Activated naive CD8-positive, alpha-beta T cell treated with anti-CD3 and anti-CD28 coated beads, Interleukin-2, amount 50 U/mL, for 24 hours (primary cell): ENCODE measurements at places on chromosomes 3 and 15.

DNA sequence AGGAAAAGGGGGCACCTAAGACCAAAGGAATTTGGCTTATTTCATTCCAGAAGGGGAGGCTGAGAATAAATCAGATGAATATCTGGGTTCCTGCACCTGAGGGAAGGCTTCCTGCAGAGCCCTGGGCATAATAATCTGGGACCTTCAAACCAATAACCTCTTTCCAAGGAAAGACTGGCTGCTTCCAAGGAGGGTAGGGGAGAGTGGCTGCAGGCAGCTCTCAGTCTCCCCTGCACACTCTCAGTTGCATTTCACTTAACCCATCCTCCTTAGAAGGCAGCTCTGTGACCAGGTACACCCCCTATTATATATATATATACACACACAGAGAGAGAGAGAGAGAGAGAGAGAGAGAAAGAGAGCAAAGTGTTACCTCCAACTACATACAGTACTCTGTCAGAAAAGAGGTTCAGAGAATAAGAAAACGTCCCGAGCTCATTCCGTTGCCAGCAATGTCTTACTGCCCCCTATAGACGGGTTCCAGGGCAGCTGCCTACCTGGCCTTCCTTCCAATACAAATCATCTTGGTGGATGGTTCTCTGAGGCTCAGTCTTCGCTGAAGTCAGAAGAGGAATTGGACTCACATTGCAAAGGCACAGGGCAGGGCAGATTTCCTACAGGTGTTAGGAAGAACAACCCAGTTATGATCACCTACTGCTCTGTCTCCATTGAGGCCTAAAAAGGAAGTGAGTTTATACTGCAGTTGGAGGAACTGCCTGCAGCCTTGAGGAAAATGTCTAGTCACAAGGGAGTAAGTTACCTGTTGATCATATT lies 26.1 kb downstream of the CAPN3 start:
- H3K36me3 ChIP-seq, result no peaks in the 10 kb centered on the region
- H3K4me3 ChIP-seq, result no peak overlapping the region
- H3K27ac ChIP-seq, result no peak overlapping the region
- no peaks in the 10 kb centered on the region for H3K27me3 ChIP-seq
- peak; percentile 12 for DNase-seq

DNA sequence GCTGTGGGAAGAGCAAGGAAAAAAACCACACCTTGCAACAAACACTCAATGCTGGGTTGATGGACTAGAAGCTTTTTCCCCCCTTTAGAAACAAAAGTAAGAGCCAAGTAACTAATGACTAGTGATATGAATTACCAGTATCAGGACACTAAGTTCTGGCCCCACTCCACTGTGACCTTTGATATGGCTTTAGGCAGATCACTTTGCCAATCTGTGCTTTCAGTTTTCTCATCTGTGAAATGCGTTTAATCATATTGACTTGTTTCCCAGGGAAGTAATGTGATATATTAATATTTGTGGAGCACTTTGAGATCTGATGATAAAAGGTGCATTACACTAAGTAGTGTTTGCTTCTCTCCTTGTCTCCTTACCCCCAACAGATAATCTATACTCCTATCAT lies 319.3 kb upstream of the SATB1 start:
- no peak for DNase-seq
- H3K4me3 ChIP-seq, result peak overlapping the region; percentile 52
- H3K4me1 ChIP-seq, result peaks cover 89% of the 10 kb centered on the region
- H3K27me3 ChIP-seq, result no peaks in the 10 kb centered on the region

DNA sequence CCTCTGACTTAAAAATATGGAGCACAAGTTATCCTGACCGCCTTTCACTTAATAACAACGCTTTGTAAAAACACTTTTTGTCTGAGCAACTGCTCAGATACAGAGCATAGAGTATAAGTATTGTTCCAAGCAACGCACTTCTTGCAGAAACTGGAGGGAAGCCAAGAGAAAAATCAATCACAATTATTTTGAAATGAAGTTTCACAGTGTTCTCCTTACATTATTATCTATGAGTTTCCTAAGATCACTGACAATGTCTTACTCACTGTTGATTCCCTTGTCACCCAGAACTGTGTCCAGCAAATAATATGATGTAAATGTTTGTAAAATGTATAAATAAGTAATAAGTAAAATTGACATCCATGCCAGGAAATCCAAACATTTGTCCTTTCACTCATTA lies 184.6 kb upstream of the GPR149 start:
- H3K27me3 ChIP-seq, result no peaks in the 10 kb centered on the region
- H3K27ac ChIP-seq, result no peak overlapping the region
- H3K36me3 ChIP-seq, result no peaks in the 10 kb centered on the region

DNA sequence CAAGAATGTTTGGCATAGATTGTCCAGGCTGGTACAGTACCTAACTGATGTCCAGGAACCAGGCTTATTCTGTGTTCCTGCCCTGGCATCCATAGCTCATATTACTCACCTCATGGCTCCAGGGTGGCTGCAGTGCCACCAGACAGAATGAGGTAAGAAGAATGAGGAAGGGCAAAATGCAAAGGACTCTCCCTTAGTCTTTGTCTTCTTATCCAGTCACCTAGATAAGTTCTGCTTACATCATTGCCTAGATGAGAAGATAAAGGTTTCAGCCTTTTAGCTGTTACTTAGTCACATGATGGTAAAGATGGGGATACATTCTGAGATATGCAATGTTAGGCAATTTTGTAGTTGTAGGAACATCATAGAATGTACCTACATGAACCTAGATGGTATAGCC lies 45.8 kb downstream of the CHP1 start:
- peaks cover 4% of the 10 kb centered on the region for H3K36me3 ChIP-seq
- no peak overlapping the region for H3K4me3 ChIP-seq
- DNase-seq, result no peak
- no peak overlapping the region for H3K27ac ChIP-seq

DNA sequence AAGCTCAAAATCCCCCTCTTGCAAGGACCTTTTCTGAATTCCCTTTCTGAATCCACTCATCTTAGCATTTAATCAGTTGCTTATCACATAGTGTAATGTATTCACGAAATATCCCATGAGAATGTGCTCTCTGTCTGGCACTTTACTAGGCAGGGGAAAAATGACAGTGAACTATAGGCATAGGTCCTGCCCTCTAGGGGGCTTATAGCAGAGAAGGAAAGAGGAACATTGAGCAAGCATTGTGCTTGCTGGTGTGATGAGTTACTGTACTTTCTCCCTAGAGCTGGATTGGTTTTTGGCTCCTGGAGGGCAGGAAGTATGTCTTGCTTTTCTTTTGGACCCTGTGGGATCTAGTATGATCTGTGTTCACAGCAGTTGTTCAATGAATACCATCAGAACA lies 26.5 kb downstream of the DUOX2 start:
- no peak overlapping the region for H3K4me3 ChIP-seq
- no peaks in the 10 kb centered on the region for H3K4me1 ChIP-seq
- no peak overlapping the region for H3K27ac ChIP-seq
- H3K27me3 ChIP-seq, result peaks cover 10% of the 10 kb centered on the region

DNA sequence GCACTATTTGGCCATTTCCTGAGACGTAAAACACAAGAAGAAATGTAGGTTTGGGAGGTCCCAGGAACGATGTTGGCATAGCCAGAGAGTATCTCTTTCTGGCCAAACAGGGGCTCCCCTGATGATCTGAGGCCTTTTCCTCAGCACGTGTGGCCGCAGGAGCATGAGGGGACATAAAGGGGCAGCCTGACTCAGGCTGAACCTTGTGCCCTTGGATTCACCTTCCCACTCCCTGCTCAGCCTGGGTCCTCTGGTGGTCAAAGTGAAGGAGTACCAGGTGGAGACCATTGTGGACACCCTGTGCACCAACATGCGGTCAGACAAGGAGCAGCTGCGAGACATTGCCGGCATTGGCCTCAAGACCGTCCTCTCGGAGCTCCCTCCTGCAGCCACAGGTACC lies 10.6 kb downstream of the CAND2 start:
- no peak overlapping the region for H3K27ac ChIP-seq
- H3K27me3 ChIP-seq, result no peaks in the 10 kb centered on the region
- H3K4me3 ChIP-seq, result no peak overlapping the region
- no peaks in the 10 kb centered on the region for H3K36me3 ChIP-seq

DNA sequence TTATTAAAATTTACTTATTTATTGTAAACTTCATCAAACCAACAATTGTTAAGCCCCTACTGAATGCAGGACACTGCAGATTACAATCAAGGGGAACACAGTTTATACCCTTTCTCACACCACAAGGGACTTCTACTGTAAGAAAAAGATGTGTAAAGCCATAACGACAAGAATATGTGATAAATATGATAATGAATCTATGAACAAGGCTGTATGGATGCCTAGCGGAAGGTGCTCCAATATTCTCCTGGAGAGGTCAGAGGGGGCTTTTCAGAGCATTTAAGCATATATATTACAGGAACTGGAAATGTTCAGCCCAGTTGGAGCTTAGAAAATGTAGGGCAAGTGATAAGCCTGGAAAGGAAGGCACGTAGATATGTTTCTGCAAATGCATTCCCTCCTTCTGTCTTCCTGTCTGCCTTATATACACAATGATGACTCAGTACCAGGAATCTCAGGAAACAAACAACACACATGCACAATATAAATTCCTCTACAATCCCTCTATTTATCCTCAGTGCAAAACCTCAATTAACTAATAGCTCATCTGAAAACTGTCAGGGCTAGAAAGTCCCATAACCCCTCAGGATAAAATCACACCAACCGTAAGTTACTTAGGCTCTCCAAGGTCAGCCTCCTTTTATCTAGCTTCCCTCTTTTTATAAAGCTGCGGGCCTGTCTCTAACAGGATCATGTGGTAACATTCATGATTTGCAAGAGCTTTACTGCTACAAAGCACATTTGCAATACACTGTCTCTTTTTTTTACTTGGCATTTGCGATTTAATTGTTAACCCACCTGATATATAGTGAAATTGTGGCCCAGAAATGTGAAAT lies 393.1 kb downstream of the LPP start:
- peaks cover 7% of the 10 kb centered on the region for H3K4me1 ChIP-seq
- H3K36me3 ChIP-seq, result peaks cover 11% of the 10 kb centered on the region
- no peak for DNase-seq
- no peak overlapping the region for H3K27ac ChIP-seq

DNA sequence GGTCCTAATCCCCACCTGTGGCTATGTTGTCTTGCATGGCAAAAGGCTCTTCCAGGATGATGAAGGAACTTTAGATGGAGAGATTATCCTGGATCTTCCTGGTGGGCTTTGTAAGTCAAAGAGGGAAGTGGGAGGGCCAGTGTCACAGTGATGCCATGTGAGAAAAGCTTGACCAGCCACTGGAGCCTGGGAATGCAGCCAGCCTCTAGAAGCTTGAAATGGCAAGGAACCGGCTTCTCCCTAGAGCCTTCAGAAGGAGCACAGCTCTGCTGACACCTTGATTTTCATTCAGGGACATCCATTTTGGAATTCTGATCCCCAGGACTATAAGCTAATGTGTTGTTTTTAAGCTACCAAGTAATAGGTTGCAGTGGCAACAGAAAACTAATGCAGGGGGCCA lies 58.3 kb downstream of the CLEC3B start:
- no peak for DNase-seq
- H3K27ac ChIP-seq, result no peak overlapping the region
- no peaks in the 10 kb centered on the region for H3K36me3 ChIP-seq

- H3K36me3 ChIP-seq, result no peaks in the 10 kb centered on the region
- no peaks in the 10 kb centered on the region for H3K4me1 ChIP-seq
- DNase-seq, result no peak
- H3K4me3 ChIP-seq, result no peak overlapping the region
Measured at GRCh38 chr3:77605308-77605707, 565.4 kb downstream of the ROBO2 start.

DNA sequence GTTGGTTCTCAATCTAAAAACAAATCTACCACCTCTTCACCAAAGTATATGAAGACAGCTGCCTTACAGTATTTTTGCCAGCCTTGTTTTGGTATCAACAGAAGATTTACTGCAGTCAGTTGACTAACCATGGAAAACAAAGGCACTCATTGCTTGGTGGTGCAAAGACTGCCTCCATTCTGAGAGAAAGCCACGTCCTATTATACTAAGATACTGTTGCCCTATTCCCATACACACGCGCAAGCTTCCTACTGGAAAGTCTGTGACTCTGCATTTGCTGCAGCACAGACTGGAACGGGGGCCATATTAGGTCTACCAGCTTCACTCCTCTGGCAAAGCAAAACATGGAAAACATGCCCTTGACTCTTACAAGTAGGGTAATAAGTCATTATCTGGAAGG lies 18.0 kb downstream of the MTMR10 start:
- H3K27me3 ChIP-seq, result no peaks in the 10 kb centered on the region
- DNase-seq, result no peak
- peaks cover 19% of the 10 kb centered on the region for H3K36me3 ChIP-seq
- no peak overlapping the region for H3K4me3 ChIP-seq

DNA sequence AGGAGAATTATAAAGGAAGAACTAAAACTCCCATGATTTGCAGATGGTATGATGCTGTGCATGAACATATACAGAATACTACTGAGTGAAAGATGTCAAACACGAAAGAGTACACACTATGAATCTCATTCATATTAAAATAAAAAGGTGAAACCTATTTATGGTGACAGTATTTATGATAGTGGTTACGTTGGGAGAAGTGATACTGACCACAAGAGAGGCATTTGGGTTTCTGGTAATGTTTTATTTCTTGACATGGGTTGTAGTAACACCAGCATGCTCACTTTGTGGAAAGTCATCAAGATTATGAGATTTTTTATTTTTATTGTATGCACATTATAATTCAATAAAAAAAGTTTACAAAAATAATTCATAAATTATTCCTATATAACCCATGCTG lies 324.0 kb downstream of the GAP43 start:
- H3K27ac ChIP-seq, result no peak overlapping the region
- no peaks in the 10 kb centered on the region for H3K4me1 ChIP-seq
- no peak for DNase-seq

DNA sequence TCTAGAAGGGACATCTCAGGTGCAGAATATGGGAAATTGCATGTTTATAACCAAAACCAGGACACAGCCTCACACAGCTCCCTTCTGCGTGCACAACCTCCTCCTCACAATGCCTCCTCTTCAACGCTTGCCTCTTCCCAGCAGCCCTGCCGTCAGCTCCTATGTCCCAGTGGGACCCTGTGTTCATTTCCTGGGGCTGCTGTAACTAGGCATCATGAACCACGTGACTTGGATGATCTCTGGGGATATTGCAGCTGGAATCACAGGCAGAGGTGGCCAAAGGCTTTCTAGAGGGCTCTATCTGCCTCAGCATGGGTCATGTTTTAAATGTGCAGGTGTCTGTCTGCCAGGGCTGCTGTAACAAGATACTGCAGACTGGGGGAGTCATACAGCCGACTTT lies 375.3 kb downstream of the OCA2 start:
- no peak overlapping the region for H3K4me3 ChIP-seq
- no peak for DNase-seq
- no peak overlapping the region for H3K27ac ChIP-seq
- H3K27me3 ChIP-seq, result no peaks in the 10 kb centered on the region
- H3K36me3 ChIP-seq, result no peaks in the 10 kb centered on the region

- no peaks in the 10 kb centered on the region for H3K36me3 ChIP-seq
- no peaks in the 10 kb centered on the region for H3K4me1 ChIP-seq
- DNase-seq, result no peak
- H3K27ac ChIP-seq, result no peak overlapping the region
- H3K4me3 ChIP-seq, result no peak overlapping the region
- no peaks in the 10 kb centered on the region for H3K27me3 ChIP-seq
Measured at GRCh38 chr3:115254492-115255196, 107.6 kb upstream of the ZBTB20 start.
